NCI-H446 (cell line): ENCODE measurements at places on chromosomes 7 and 10.

DNA sequence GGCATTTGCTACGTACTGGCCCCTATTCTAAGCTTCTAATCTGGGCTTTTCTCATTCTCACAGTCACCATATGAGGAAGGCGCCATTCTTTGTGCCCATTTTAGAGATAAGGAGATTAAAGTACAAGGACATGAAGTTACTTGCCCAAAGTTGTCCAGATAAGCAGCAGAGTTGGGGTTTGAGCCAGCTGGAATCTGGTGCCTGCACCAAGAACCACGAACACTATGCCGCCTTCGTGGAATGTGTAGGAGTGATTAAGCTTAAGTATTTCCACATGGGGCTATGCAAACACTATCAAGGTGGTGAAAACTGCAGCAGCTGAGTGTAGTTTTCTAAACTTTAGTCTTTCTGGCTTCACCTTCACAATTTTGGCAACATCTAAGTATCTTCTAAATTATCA is 342.7 kb upstream of the ETV1 start:
- DNase-seq: no peak

- DNase-seq: no peak
These were observed 870 bp downstream of the FZD1 start for GRCh38 chr7:91264924-91265681.

GRCh38 chr7:132469264-132469663 is 107.0 kb downstream of the PLXNA4 start:
- DNase-seq: no peak

DNA sequence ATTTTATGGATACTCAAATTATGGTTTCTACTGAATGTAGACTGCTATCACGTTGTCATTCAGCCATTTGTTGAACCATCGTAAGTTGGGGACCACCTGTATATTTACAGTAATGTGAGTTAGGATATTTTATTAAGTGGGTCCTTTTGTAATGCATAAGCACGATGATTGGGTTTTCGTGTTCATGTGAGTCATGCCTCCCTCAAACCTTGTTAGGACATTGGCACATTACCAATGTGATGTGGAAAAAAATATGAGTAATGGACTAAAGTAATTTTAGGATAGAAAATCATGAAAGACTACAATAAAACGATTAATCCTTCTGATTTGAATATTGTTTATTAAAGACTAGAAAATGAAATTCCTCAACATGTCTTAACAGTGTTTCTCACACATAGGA is 8.7 kb downstream of the SMC3 start:
- no peak for DNase-seq

GRCh38 chr10:119235356-119235755 is 28.0 kb downstream of the GRK5 start:
- peak; percentile 86 for DNase-seq

- DNase-seq: no peak
These were observed 186.0 kb upstream of the MGMT start for GRCh38 chr10:129280908-129281586.

GRCh38 chr10:32963096-32963495 is 5.1 kb upstream of the ITGB1 start:
- no peak for DNase-seq

- no peak for DNase-seq
These were observed 29.1 kb downstream of the DPCD start for GRCh38 chr10:101617102-101617823.

GRCh38 chr7:45258533-45259226 is 101.1 kb downstream of the RAMP3 start:
- no peak for DNase-seq

- DNase-seq: no peak
These were observed 10.3 kb downstream of the TMEM229A start for GRCh38 chr7:124022551-124022950.

DNA sequence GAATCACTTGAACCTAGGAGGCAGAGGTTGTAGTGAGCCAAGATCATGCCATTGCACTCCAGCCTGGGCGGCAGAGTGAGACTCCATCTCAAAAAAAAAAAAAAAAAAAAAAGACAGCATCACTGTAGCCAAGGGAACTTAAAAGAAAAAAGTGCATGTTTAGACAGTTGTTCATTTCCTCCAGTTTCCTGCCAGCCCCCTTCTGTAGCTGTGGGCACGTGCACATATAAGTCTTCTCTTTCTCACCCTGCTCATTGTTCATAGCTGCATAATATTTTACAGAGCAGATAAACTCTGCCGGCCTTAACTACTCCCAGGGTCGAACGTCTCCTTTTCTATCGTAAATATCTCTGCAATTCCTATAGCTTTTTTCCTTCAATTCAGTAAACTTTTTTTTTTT is 132.6 kb downstream of the LHPP start:
- DNase-seq: no peak

- no peak for DNase-seq
These were observed 82.2 kb downstream of the SORBS1 start for GRCh38 chr10:95478935-95479334.

GRCh38 chr10:129418496-129419225 is 48.4 kb upstream of the MGMT start:
- no peak for DNase-seq

DNA sequence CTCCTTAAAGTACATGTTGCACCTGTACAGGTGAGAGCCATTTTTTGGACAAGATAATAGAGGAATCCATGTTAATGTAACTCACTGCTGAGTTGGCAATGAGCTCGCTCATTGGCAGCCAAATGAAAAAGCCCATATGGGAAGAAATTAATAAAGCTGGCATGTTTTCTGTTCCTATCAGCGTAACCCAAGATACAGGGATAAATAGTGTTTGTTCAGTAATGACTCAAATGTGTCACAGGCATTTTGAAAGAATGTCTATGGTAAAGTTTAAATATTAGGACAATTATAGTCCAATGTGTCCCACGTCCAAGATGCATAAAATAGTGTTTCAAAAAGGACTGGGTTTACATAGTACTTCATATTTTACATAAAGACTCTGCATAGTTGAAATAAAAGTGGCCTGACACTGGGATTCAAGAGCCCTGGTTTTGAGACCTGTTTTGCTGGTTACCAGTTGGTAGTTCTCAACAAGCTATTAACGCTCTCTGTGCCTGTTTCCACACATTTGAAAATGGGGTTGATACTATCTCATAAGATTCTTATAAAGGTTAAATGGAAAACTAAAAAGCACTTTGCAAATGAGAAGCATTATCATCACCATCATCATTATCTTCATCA is 49.1 kb downstream of the MTURN start:
- DNase-seq: peak; percentile 82

DNA sequence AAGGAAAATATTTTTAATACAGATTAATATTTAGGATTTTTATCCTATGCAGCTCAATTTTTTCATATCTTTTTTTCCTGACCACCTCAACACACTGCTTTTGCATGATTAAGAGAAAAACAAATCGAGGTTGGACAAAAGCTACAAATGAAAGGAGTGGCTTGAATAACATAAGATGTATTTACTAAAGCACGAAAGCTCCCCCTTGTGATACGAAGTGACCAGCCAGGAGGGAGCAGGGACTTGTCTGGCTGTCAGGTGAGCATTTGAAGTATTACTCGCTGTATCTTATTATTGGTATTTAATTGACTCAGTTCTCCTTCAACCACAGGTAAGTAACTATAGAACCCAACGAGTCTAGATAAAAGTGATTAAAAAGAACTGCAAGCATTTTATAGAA is 265.2 kb upstream of the PHF14 start:
- peak; percentile 67 for DNase-seq

DNA sequence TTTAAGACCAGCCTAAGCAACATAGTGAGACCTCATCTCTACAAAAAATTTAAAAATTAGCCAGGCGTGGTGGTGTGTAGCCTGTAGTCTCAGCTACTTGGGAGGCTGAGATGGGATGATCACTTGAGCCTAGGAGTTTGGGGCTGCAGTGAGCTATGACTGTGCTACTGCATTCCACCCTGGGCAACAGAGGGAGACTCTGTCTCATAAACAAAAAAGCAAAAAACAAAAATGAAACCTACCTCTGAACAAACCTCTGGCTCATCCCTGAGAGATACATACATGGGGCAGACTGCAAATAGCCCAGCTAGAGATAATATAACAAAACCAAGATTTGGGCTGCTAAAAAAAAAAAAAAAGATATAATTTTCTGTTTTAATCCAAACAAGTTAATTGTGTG is 19.5 kb downstream of the C10orf67 start:
- DNase-seq: no peak

DNA sequence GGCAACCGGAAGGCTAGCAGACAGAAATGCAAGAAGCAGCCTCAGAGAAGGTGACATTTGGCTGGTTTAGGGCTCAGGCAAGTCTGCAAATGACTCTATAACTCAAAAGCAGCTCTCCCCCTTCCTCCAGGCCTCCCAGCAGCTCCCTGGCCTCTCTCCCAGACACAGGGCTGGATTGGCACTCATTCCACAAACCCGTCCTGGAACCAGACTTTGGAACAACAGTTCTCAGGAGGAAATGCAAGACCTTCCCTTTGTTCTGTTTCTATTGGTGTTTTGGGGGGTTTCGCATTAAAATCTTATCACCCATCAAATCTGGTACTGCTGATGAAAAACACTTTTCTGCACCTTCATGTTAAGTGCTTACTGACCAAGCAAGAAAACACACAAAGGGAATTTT is 40.3 kb upstream of the EFCAB10 start:
- peak; percentile 79 for DNase-seq

- no peak for DNase-seq
These were observed 655.1 kb upstream of the FOXK1 start for GRCh38 chr7:4026941-4027486.

DNA sequence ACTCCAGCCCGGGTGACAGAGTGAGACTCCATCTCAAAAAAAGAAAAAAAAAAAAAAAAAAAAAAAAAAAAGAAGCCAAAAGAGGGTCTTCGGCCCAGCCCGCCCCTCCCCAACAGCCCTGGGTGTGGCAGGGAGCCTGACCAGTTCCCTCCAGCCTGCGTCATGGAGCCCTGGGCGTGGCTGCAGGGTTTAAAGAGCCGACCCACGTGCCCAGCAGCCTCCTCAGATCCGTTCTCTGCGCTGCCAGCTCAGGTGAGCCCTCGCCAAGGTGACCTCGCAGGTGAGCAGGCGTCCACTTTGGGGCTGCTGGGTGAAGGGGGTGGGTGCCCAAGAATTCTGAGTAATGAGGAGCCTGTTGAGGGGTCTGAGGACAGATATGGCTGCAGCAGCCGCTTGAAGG is at the start of gene FXYD4:
Gene FXYD4 (plus strand): TSS at position 219 of the 400 bp plus-strand sequence. CDS start 2,111 bp downstream, outside the sequence.
- no peak for DNase-seq

- no peak for DNase-seq
These were observed 8.9 kb downstream of the GRID2IP start for GRCh38 chr7:6542368-6542767.
